Common myeloid progenitor, CD34-positive (primary cell): ENCODE measurements at places on chromosomes 3 and 15.

- DNase-seq = no peak
Measured at GRCh38 chr15:58243070-58243469, 104.9 kb downstream of the AQP9 start.

GRCh38 chr3:47912006-47912504, 104.2 kb downstream of the MAP4 start:
- no peak for DNase-seq

DNA sequence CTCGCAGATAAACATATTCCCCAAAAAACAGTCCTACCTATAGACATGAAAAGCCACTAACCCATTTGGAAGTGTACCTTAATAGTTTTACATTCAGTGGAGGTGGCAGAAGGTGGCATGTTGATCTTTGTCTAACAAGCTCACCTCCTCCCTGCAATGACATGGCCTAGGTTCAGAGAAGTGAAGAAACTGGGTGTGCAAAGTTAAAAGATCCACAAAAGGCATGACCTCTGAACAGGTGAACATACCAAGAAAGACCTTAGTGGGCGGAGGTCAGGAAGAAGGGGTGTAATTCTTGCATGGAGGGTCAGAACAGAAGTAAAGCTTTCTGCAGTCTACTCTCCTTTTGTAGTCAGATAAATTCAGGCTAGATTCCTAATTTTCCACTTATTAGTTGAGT, 822 bp downstream of the MRPL3 start:
- no peak for DNase-seq

- DNase-seq = no peak
Measured at GRCh38 chr15:47954196-47954595, 166.6 kb upstream of the SLC24A5 start.

DNA sequence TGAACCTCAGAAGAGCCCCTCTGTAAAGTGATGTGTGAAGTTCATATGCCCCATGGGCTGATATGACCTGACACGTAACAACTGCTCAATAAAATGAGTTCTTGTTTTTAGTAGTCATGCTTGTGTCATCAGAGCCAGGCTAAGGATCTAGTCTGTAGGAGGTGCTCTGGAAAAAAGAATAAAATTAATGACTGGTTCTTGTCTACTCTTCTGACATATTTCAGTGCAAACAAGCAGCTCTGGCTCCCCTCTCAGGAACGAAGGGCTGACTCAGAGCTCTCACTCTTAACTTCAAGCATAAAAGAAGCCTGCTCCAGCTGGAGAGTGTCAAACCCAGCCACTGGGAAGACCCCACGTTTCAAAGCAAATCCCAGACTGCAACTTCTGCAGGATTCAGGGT, 77.0 kb downstream of the LRIG1 start:
- no peak for DNase-seq

GRCh38 chr3:50272911-50273688, 4.2 kb downstream of the SEMA3B start:
- peak; percentile 65 for DNase-seq

DNA sequence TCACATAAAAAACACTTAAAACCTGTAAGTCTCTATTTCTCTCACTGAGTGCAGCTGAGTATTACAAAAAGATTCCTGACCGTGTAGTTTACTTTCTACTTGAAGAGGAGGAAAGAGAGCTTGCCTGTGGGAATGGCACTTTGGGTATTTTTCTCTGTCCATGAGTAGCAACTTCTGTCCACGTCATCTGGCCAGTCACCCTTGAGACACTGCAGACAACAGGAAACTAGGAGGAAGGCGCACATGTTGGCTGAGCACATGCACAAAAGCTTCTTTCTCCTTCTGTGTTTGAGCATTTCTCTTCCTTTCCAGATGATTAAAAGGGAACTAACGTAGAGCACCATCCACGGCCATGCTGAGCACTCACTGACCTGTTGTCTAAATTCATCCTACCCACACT, 19.7 kb downstream of the STARD5 start:
- DNase-seq = no peak

GRCh38 chr3:78879295-78879860, 888.4 kb downstream of the ROBO1 start:
- no peak for DNase-seq

GRCh38 chr3:42459151-42459550, 43.3 kb upstream of the VIPR1 start:
- DNase-seq = no peak

GRCh38 chr3:72288955-72289691, 504.2 kb upstream of the PROK2 start:
- DNase-seq = peak; percentile 93

DNA sequence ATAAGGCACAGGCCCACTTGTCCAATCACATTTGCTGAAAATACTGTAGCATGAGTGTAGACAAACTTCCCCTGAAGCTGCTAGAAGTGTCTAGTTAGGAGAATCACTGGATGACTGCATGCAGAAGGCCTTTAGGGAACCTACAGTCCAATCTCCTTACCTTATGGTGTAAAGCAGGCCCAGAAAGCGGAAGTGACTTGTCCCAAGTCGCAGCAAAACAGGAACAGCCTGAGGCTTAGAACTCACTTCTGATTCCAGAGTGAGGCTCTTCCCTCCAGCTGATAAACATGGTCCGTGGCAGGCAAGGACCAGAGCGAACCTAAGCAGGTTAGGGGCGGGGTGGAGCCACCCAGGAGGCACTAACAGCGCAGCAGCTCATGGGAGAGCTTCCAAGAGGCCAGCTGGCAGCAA, 2.5 kb downstream of the GRAMD2A start:
- DNase-seq = peak; percentile 61
